Caco-2 (cell line): ENCODE measurements at places on chromosomes 7 and 10.

DNA sequence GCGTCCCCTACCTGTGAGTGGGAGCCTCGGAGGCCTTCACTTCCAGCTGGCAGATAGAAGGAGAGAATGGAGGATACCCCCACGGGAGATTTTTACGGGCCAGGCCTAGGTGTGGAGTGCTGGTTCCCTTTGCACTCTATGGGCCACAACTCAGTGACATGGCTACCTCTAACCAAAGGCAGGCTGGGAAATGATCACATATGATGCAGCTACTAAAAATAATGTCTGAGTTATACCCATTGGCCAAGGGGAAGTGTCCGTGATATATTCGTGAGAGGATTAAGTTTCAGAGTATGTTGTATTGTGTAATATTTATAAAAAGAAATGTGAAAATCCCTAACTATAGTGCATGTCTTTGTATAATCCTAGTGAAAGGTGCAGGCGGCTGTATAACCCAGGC is 13.5 kb upstream of the HIPK2 start:
- no peaks in the 10 kb centered on the region for H3K36me3 ChIP-seq
- H3K4me1 ChIP-seq, result no peaks in the 10 kb centered on the region
- H3K27ac ChIP-seq, result no peak overlapping the region
- H3K4me3 ChIP-seq, result no peak overlapping the region

DNA sequence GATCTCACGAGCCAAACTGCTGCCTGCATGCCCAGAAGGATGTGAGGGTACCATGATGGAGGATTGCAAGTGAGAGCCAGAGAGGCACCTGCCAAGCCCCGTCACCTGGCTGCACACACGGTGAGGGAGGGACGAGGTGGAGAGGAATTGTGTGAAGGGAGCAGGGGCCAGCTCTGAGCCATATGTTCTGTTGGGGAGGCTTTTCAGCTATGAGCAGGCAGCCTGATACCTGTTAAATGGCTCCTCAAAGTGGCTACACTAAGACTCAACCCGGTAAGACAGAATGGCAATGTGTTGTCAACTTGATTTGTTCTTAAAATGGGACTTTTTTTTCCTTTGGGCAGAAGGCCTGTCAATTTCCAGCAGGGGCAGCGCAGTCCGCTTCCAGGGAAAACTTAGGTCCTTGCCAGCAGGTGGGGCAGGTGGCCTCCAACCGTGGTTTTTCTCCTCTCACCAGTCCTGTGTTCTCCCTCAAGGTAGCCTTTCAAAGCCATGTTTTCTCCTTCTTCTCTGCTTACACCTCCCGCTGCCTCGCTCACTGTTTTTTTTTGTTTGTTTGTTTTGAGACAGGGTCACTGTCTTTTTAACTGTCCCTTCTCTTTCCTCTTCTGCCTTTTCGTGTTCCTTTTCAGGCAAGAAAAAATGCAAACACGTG is 57.7 kb upstream of the ZNRF2 start:
- peak; percentile 81 for DNase-seq
- H3K4me1 ChIP-seq, result 0 out of 2 replicates have a peak, but pooled peaks cover 5% of the 10 kb centered on the region
- H3K27ac ChIP-seq, result no peak overlapping the region
- no peaks in the 10 kb centered on the region for H3K36me3 ChIP-seq
- no peak overlapping the region for H3K4me3 ChIP-seq

GRCh38 chr10:47047577-47048525 is 136.6 kb downstream of the PTPN20 start:
- no peaks in the 10 kb centered on the region for H3K4me1 ChIP-seq
- peak; percentile 74 for DNase-seq
- H3K27me3 ChIP-seq, result no peaks in the 10 kb centered on the region
- H3K27ac ChIP-seq, result no peak overlapping the region

DNA sequence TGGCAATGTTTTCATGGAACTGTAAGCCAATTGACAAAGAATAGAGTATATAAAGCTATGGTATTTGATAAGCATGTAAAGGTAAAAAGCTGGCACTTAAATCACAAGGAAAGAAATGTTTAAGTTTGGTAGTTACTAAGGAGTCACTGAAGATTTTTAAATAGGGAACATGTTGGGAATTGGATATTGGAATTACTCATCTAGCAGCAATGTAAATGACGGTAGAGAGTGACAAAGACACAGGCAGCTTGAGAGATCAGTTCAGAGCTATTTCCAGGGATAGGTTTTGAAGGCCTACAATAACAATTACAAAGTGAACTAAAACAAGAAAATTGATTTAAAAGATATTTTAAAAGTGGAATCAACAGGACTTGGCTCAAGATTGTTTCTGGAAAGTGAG is 36.8 kb downstream of the SP8 start:
- DNase-seq, result no peak
- H3K27ac ChIP-seq, result no peak overlapping the region
- no peak overlapping the region for H3K4me3 ChIP-seq
- H3K36me3 ChIP-seq, result no peaks in the 10 kb centered on the region

- DNase-seq, result peak; percentile 55
- no peaks in the 10 kb centered on the region for H3K36me3 ChIP-seq
- peaks cover 12% of the 10 kb centered on the region for H3K4me1 ChIP-seq
- no peaks in the 10 kb centered on the region for H3K27me3 ChIP-seq
Observed at GRCh38 chr7:116258734-116259133, 48.4 kb downstream of the TES start.

- H3K27ac ChIP-seq, result no peak overlapping the region
- no peaks in the 10 kb centered on the region for H3K4me1 ChIP-seq
- DNase-seq, result no peak
- H3K4me3 ChIP-seq, result no peak overlapping the region
- H3K36me3 ChIP-seq, result no peaks in the 10 kb centered on the region
- no peaks in the 10 kb centered on the region for H3K27me3 ChIP-seq
Observed at GRCh38 chr7:145543242-145543641, 573.4 kb upstream of the CNTNAP2 start.

DNA sequence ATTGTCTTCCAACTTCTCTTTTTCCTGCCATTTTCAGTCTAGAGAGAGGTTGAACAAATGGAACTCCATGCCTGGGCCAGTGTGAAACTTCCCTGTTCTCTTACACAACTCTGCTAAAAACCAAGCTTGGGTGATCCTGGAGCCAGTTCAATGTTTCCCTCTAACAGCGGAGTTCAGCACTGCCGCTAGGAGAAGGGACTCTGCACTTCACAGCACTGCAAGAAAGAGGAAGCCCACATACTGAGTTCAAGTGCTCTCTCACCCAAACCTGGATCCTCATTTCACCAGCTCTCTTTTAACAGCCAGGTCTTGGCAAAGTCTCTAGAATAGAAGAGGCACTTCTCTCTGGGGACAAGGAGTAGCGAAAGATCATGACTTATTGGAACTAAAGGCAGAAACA is 18.8 kb downstream of the FOXI2 start:
- DNase-seq, result no peak
- no peak overlapping the region for H3K4me3 ChIP-seq
- H3K36me3 ChIP-seq, result no peaks in the 10 kb centered on the region
- no peaks in the 10 kb centered on the region for H3K27me3 ChIP-seq
- H3K4me1 ChIP-seq, result no peaks in the 10 kb centered on the region

GRCh38 chr10:19930936-19931893 is 115.0 kb downstream of the PLXDC2 start:
- no peaks in the 10 kb centered on the region for H3K36me3 ChIP-seq
- no peak overlapping the region for H3K27ac ChIP-seq
- no peak for DNase-seq
- H3K4me1 ChIP-seq, result no peaks in the 10 kb centered on the region

DNA sequence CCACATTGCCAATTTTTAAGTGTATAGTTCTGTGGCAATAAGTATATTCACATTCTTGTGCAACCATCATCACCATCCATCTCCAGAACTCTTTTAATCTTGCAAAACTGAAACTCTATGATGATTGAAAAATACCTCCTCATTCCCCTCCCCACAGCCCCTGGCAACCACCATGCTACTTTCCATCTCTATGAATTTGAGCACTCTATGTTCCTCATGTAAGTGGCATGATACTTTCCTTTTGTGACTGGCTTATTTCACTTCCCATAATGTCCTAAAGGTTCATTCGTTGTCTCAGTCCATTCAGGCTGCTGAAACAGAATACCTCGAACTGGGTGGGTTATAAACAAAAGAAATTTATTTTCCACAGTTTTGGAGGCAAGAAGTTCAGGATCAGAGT is 23.4 kb upstream of the EGR2 start:
- H3K27me3 ChIP-seq, result no peaks in the 10 kb centered on the region
- H3K27ac ChIP-seq, result no peak overlapping the region
- H3K4me1 ChIP-seq, result no peaks in the 10 kb centered on the region
- H3K4me3 ChIP-seq, result no peak overlapping the region
- no peak for DNase-seq

DNA sequence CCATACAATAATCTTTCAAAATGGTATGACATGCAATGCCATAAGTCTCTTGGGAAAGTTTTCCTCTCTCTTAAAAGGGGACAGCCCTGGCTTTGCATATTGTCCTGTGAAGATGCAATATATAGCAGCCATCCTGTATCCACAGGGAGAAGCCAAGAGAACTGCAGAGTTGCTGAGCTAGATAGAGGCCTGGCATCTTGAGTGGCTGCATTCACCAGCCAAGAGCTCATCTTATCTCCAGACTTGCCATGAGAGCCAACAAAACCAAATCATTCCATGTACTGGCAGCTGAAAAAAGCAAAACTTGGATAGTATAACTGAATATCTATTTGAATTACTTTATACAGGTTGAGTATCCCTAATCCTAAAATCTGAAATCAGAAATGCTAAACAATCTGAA is 348.8 kb downstream of the CALN1 start:
- no peaks in the 10 kb centered on the region for H3K27me3 ChIP-seq
- H3K4me1 ChIP-seq, result no peaks in the 10 kb centered on the region
- no peak overlapping the region for H3K4me3 ChIP-seq
- H3K27ac ChIP-seq, result no peak overlapping the region

GRCh38 chr7:71015252-71015900 is 116.6 kb upstream of the GALNT17 start:
- no peak for DNase-seq
- no peaks in the 10 kb centered on the region for H3K27me3 ChIP-seq
- no peaks in the 10 kb centered on the region for H3K4me1 ChIP-seq
- H3K4me3 ChIP-seq, result no peak overlapping the region

- peaks cover 4% of the 10 kb centered on the region for H3K4me1 ChIP-seq
- H3K27ac ChIP-seq, result no peak overlapping the region
- no peak overlapping the region for H3K4me3 ChIP-seq
- H3K27me3 ChIP-seq, result no peaks in the 10 kb centered on the region
- DNase-seq, result no peak
- no peaks in the 10 kb centered on the region for H3K36me3 ChIP-seq
Observed at GRCh38 chr10:114706458-114707055, 48.5 kb upstream of the ABLIM1 start.

DNA sequence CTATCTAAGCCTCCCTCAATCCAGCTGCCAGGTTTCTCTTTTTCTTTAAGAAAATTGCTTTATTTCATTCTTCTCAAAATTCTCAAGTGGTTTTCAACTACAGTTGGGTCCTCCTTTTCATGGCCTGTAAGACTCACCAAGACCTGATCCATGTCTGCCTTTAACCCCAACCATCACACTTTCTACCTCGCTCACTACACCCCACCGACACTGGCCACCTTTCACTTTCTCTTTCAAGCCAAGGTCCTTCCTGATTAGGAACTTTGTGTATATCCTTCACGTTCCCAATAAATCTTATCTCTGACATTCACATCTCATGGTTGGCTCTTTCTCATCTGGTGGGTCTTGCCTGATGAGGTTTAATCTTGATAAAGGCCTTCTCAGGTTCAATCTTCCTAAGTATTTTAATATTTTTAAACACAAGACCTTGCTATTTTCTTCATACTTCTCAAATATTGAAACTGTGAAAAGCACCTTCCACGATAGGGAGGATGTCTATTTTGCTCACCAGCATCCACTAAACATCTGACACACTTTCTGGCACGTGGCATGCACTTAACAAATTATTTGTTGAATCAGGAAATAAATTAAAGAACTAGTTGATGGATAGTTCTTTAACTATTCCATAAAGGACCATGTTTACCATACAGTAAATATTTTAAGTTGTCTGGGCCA is 624.8 kb downstream of the GRID1 start:
- no peaks in the 10 kb centered on the region for H3K36me3 ChIP-seq
- no peak for DNase-seq
- H3K27ac ChIP-seq, result no peak overlapping the region
- H3K27me3 ChIP-seq, result no peaks in the 10 kb centered on the region
- H3K4me3 ChIP-seq, result no peak overlapping the region

DNA sequence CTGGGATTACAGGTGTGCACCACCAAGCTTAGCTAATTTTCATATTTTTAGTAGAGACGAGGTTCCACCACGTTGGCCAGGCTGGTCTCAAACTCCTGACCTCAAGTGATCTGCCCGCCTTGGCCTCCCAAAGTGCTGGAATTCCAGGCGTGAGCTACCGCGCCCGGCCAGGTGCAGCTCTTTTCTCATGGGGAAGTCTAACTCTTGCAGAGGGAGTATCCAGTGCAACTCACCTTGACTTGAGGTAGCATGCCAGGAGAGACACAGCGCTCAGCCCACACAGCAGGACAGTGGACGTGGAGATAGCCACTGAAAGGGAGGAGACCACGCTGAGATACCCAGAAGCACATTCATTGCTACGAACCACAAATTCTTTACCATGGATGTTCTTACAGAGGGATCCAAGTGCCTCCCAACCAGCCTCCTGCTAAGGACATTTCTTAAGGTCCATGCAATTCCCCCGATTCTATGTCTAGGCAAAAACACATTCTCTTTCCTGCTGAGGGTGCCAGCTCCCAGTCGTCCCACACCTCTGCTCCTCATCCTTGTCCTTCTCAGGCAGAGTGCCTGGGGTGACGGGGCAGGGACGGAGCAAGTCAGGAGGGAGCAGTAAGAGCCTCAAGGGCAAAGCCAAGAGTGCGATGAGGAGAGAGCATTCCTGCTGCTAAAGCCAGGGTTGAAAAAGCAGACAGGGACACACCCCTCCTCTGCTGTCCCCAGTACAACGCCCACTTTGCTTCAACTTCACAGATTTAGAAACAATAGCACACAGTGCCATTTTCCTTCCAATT is 21.0 kb downstream of the IL15RA start:
- peak; percentile 35 for DNase-seq
- H3K4me3 ChIP-seq, result no peak overlapping the region
- no peak overlapping the region for H3K27ac ChIP-seq

GRCh38 chr10:126838316-126838715 is 66.9 kb upstream of the DOCK1 start:
- H3K27me3 ChIP-seq, result no peaks in the 10 kb centered on the region
- H3K27ac ChIP-seq, result no peak overlapping the region
- no peak overlapping the region for H3K4me3 ChIP-seq
- DNase-seq, result no peak

DNA sequence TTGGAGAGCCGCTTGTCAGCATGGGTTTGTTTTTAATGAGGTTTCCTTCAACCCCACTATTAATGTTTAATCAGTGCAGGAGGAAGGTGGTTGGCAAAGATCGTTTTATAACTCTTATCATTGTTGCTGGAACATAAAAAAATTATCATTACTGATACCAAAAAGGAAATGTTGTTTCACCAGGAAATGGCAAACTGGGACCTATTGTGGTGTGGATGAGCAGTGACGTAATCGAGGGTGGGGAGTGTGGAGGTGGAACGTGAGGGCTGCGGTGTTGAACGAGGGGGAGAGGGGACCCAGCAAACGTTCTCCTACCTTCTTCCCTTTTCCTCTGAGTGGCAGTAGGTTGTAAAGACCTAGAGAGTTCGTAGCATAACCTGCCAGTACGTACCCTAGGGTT is 71.9 kb upstream of the TOMM7 start:
- H3K27ac ChIP-seq, result no peak overlapping the region
- H3K4me3 ChIP-seq, result no peak overlapping the region
- DNase-seq, result no peak
- H3K36me3 ChIP-seq, result no peaks in the 10 kb centered on the region
- H3K4me1 ChIP-seq, result peaks cover 9% of the 10 kb centered on the region; the same call in 1 of the 2 replicates

- H3K27ac ChIP-seq, result no peak overlapping the region
- H3K4me3 ChIP-seq, result no peak overlapping the region
- H3K4me1 ChIP-seq, result peaks cover 10% of the 10 kb centered on the region
- no peaks in the 10 kb centered on the region for H3K27me3 ChIP-seq
Observed at GRCh38 chr10:103552856-103553742, 59.6 kb downstream of the NEURL1 start.
